ENCODE measurements at places on chromosomes 6 and 20. TPM values are rescaled to one million over a fixed set of nuclear protein-coding genes. Genes with fewer than 3 reads are reported as not detected.

GRCh38 chr20:1369970-1370369, 22.9 kb downstream of the FKBP1A start:
- DNase-seq: peak; percentile 74

Gene SLC22A2
- 0.62 TPM for total RNA-seq

DNA sequence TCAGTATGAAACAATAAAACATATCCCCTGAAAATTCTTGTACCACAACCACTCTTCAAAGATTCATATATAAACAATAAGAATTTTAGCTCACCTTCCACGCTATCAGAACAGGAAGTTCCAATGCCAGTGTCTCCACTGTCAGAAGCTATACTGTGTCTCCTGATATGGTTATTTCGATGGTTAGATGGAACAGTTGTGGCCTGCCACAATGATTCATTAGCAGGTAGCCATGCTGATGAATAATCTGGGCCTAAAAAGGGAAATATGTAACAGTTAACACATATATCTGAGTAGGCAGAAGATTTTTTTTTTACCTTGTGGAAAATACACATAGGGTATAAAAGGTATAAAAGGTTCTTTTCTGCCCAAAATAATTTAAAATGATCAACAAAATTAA, 19.0 kb downstream of the CEP85L start:
- no peak for DNase-seq

GRCh38 chr6:49551078-49551865, 804 bp downstream of the C6orf141 start:
- DNase-seq: peak; percentile 27

Gene ABHD16A
- total RNA-seq: 46.2 TPM

DNA sequence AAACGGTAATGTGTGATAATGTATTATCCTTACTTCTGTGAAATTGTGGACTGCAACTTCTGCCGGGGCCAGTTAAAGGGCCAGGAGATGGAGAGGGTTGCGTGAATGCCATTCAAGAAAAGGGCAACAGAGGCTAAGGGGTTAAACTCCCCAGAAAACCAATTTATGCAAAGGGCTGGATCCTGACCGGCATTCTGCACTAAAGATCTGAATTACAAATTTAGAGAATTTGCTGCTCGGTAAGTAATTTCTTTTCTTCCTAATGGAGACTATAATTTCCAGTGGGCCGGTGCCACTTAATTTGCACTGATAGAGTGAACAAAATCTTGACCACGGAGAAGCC, 130.1 kb downstream of the BCAS1 start:
- no peak for DNase-seq

DNA sequence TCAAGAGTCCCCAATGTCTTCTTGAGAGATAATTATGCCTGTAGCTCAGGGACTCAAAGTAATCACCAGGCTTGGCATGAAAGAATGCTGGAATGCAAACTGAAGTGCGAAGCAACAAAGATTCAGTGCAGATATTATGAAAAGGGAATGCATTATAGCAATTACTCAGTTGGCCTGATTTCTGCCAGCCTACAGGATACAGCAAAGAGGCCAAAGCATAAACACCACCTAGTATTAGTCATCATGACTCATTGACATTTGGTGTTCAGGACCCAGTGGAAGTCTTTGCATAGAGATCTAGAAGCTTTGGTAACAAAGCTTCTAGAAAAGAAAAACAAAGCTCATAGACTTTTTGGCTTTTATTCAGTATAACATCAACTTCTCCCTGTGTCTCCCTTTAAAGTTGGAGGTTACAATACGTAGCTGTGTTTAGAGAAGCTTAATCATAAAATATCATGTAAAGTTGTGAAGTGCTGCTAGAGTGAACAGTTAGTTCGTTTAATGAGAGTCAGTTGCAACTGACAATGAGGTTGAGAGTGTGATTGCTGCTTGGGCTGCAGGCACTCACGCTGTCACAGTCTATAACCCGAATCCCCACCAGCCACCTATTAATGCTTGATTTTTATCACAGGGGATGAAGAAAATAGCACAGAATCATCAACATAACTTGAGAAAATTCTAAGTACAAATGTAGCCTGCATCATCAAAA, 932.7 kb downstream of the TFAP2A start:
- DNase-seq: no peak

Gene LGSN
- total RNA-seq: not detected

DNA sequence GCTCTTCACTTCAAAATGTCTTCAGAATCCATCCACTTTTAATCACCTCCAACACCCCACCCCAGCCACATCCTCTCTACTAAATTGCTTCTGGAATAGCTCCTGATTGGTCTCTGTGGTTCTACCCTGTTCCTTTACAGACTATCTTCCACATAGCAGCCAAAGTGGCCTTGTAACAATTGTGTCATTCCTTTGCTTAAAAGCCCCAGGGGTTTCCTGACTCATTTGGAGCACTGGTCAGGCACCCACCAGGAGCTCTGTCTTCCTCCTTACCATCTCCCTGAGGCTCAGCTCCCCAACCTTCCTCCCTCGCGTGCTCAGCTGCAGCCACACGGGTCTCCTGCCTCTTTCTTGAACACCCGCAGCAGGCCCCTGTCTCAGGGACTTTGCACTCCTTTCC, 126.8 kb downstream of the HIVEP1 start:
- no peak for DNase-seq

Gene HSPA12B
- total RNA-seq: 26.7 TPM

DNA sequence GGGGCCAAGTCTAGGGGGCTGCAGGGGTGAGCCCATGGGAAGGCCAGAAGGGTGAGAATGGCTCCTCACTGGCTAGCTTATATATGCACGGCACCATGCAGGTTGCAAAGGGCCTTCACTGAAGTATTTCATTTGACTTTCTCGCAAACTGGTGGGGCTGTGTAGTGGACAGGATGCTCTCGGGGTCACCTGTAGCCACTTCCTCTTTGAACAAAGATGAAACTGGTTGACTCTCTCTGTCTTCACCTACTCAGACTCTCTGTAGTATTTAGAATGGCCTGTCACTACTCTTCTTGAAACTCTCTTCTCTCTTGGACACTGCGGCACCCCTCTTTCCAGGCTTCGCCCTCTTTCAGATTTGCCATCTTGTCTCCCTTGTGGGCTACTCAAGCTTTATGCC, 560.5 kb downstream of the PKHD1 start:
- DNase-seq: no peak

GRCh38 chr6:45714006-45714730, 301.5 kb downstream of the CLIC5 start:
- DNase-seq: no peak

- DNase-seq: no peak
Measured at GRCh38 chr20:20571068-20571780, 141.2 kb downstream of the RALGAPA2 start.

DNA sequence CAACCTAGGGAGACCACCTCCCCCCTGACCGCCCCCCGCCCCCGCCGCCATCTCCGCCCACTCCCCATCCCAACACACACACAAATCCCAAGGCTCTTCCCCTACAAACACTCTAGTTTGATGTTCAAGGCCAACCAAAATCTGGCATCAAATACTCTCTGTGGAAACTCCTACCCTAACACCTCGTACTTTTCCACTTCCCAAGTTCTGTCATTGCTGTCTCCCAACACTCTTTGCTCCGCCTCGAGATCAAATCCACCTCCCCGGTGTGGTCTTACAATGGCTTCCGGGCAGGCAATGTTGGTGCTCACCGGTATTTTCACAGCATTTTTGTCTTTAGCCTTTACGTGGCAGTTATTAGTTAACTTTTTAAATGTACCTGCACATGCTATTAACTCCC, 4.8 kb upstream of the QKI start:
- DNase-seq: no peak

DNA sequence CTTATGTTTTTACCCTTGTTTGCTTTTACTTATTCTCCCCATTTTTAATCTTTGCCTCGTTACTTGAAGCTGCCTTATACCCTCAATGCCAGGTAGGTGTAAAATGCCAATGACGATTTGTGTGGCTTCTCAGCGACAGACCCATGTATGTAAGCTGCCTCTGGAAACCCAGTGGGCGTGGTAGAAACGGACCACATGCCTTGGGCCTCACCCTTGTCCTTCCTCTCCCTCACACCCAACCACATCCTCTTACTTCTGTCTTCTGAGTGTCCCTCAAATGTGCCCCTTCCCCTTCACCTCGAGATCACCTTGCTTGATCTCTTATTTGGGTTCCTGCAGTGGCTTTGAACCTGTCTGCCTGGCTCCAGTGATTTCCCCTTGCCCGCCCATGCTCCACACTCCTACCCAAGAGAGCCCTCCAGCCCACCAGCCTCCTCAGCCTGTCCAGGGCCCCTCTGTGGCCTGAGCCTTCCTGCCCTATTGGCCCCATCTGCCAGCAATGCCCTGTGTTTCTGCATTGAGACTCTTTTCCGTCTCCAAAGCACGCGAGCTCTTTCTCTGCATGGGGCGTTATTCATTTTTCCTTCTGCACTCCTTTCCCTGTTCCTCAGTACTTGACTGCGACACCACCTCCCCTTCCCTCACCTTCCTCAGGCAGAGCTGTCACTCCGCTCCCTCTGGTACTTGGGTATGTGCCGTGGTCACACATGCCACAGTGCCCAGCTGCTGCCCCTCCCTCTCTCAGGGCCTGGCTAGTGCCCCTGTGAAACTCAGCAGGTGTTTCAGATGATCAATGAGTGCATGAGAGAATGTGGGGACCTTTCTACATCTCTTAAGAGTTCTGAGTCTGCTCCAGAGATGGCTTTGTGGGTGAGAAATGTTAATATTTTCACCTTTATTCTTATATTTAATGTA, 115.4 kb downstream of the SLX4IP start:
- DNase-seq: no peak

GRCh38 chr20:62528983-62529891, 53.4 kb upstream of the GATA5 start:
- DNase-seq: no peak

DNA sequence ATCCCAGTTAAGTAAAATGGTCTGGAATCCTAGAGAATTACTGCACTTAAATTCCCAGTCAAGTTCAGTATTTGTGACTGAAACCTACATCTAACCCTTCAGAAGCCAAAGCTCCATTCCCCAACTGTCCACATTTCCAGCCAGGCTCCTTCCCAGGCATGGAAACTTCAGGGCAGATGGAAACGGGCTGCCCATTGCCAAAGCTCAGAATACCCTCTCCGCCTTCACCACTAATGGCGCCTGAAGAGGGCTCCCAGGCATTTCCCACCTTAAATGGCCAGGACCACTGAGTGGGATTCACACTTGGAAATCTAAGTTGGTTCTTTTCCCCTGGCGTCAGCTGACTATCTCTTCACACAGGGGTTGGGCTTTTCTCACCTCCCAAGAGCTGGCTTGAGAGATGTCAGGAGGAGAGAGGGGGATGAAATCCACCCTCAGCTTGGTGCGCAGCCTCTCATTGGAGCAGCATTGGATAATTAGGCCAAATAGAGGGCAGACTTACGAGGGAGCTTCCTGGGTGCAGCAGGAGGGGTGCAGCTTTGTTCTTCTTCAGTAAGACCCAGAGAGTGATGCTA, 82.9 kb downstream of the ANKRD60 start:
- DNase-seq: no peak

GRCh38 chr6:25534942-25535631, 116.9 kb upstream of the SCGN start:
- DNase-seq: no peak

GRCh38 chr20:59047938-59048680, 5.5 kb upstream of the PRELID3B start:
- DNase-seq: no peak

GRCh38 chr20:64212755-64213154, 42.8 kb upstream of the PCMTD2 start:
- peak; percentile 78 for DNase-seq

GRCh38 chr6:55979526-55979925, 104.1 kb upstream of the BMP5 start:
- DNase-seq: no peak

GRCh38 chr6:6357530-6357929, 37.1 kb upstream of the F13A1 start:
- DNase-seq: no peak

- no peak for DNase-seq
Measured at GRCh38 chr20:39164642-39165041, 202.5 kb downstream of the DHX35 start.

- no peak for DNase-seq
Measured at GRCh38 chr6:140897349-140897748, 1235.4 kb upstream of the GJE1 start.

DNA sequence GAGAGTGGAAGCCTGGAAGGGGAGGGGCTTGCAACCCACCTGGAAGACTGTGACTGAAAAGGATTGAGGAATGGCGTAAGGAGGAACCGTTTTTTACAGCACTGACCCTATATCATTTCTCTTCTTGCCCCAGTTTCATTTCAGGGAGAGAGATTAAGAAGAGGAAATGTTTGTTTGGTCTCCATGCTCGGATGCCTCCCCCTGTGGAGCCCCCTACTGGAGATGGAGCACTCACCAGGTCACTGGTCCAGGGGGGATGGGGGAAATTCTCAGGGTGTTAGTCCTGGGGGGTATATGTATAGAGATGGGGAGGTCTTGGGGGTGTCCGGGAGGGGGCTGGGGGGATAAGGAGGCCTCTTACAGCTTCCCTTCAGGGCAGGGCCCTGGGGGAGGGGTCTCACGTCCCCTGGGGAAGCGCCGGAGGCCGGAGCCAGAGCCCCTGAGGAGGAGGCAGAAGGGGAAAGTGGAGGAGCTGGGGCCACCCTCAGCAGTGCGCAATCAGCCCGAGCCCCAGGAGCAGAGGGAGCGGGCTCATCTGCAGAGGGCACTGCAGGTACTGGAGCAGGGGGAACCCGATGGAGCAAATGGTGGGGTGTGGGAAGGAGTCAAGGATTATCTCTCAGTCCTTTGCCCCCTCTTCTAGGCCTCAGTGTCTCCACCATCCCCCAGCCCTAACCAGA, 3.2 kb downstream of the CUTA start:
- DNase-seq: no peak

GRCh38 chr6:150987371-150987828, 121.9 kb downstream of the MTHFD1L start:
- DNase-seq: no peak

DNA sequence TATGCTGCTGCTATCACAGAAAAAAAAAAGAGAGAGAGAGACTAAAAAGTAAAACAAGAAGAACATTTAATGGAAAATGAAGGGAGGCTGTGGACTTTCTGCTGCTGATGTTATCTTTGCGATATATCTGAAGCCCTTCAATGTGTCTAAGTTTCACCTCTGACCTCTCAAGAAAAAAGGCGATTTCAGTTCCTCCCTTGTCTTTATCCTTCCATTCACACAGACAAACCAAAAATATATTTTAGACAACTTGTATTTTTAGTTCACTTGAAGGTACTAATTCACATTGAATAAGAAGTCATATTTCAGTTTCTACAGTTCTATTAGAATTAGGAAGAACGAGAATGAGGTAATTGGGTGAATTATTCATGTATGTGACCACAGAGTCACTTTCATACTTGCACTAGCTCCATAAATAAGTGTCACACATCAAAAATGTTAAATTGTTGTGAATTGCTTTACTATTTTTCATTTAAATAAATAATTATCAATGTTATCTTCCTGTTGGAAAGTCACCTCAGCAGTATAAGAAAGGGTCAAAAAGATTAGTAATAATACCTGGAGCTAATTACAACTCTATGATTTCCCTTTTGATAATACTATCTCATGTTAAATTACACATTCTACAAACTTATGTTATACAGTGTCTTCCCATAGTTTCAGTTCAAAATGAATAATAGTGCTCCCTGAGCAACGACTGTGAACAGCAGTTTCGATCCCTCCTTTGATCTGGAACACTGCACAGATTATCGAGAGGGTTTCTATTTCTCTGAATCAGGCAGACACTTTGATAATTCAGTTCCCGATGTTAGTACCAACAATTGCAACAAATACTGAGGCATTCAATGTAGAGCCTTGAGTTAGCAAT, 85.2 kb upstream of the PLCB4 start:
- no peak for DNase-seq

Measured in tongue (tissue), 3 donors.